Activated CD4-positive, alpha-beta T cell treated with anti-CD3 and anti-CD28 coated beads, Interleukin-2, Interleukin-6, amounts not matched to agents 100 ng/mL and 50 ng/mL, durations not matched to agents 16 hours and 8 hours (primary cell): ENCODE measurements at places on chromosomes 3 and 15.

DNA sequence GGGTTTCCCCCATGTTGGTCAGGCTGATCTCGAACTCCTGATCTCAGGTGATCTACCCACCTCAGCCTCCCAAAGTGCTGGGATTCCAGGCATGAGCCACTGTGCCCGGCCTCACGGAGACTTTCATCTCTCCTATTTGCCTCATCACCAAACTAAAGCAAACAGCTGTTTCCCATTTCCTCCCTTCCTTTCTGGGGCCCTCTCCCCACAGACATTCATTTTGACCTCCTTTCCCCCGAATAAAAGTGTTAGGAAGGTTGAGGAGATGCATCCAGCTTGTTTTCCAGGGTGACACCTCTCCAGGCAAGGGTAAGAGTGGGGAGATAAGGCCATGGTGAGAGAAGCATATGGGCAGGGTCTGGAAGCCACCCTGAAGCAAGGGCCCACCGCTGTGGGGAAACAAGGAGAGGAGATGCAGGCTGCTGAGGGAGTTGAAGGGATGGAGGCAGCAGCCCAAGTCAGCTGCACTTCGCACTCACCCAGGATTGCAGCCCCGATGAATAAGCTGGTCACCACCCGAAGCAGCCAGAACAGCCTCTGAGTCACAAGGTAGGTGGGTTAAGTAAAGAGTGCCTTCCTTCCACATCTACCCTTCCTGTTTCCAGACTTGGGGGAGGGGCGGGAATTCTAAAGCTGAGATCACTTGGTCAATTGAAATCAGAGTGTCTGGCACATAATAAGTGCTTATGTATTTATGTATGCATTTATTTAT lies 7.7 kb downstream of the DUOXA2 start:
- no peak for DNase-seq

GRCh38 chr3:43061101-43061895 lies 44.6 kb downstream of the POMGNT2 start:
- no peak for DNase-seq

DNA sequence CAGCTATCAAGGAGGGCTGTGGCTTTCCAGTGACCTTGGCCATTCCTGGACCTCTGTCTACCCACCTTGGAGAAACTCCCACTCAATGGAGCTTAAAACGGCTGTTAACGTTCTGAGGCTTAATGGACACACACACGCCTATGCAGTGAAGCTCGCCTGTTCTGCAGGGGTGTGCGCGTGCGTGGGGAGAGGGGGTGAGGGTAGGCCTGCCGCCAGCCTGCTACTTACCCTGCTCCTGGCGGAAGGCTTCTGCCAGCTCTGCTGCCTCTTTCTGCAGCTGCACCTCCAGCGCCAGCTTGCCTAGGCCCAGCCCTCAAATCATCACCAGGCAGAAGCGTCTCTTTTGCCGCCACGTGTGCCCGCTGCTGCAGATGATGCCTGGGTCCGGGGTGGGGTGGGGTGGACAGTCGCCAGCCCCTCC lies 23.2 kb upstream of the PARL start:
- no peak for DNase-seq

DNA sequence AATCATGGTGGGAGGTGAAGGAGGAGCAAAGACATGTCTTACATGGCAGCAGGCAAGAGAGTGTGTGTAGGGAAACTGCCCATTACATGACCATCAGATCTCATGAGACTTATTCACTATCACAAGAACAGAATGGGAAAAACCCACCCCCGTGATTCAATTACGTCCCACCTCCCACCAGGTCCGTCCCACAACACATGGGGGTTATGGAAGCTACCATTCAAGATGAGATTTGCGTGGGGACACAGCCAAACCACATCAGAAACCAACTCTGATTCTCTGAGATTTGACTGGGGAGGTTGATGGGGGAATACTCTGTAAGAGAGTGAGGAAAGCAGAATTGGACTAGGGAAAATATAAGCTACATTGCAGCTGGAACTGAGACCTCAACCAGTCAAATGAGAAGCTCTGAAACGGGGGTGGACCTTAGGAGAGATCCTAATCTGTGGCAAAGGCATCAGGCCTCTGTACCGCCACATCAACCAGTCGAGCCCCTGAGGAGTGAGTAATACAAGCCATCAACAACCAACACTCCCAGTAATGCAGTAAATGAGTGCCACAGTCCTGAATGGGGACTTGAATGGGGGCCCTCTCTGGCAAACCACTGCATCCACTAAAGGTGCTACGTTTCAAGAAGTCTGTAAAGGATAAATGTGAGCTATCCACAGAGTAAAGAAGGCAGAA lies 207.9 kb upstream of the GADL1 start:
- peak; percentile 33 for DNase-seq

DNA sequence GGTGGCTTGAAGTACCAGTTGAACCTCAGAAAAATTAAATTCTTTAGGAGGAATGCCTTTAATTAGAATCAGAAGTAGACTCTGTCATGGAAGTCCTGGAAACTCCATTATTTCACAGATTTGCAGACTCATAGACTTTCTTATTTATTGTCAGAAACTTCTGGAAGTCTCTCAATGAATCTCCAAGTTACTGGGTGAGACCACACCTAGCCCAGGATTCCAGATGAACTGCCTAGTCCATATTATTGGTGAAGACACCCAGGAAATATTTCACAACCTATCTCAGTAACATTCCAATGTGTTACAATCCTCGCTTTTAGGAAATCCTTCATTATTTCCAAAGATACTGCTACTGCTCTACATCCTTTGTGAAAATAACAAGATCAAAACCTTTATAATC lies 6.5 kb upstream of the THBS1 start:
- DNase-seq: no peak
